Stomach (tissue), 19 donors: ENCODE measurements at places on chromosomes 7 and 10. TPM values are rescaled to one million over a fixed set of nuclear protein-coding genes. Genes with fewer than 3 reads are reported as not detected.

DNA sequence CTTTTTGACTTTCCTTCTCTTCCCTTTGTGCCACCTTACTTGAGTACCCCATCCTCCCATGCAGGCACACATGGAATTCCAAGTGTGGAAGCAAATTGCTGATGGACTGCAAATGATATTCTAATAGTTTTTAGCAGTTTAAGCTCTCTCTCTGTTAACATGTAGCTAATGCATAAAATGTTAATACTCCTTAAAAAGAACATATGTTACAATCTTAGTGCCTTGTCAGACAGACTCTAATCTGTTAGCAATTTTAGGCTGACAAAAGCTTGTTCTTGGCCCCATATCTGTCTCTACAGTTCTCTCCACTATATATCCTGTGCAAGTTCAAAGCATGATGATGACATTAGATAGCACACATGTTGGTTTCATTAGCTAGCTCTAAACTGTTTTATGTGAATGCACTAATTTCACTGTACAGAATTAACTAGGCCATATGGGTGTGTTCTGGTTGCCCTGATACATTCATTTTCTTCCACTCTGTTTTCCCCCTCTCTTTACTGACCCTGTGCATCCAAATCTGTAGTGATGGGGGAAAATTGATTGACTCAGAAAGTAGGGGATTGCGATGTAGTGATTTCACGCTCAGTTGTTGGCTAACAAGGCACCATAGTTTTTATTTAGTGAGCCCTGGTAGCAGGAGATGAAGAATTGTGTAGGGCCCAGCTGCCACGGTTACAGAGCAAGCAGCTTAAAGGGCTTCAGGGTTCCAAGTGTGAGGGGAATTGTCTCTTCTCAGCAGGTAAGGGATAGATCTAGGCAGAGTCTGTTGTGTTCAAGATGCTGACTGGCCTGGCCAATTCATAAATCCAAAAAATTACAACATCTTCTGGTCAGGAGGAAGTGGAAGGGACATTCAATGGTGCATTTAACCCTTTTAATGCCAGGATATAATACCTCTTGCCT, 114.6 kb upstream of the FZD1 start:
- H3K27me3 ChIP-seq = no peaks in the 10 kb centered on the region
- H3K27ac ChIP-seq = no peak overlapping the region
- no peaks in the 10 kb centered on the region for H3K4me1 ChIP-seq
- DNase-seq = no peak

GRCh38 chr10:94183666-94184264, 179.0 kb downstream of the NOC3L start:
- no peak for DNase-seq
- H3K27ac ChIP-seq = no peak overlapping the region
- H3K36me3 ChIP-seq = peaks cover 3% of the 10 kb centered on the region
- H3K4me1 ChIP-seq = peaks cover 4% of the 10 kb centered on the region
- no peak overlapping the region for H3K4me3 ChIP-seq

GRCh38 chr7:51022821-51023220, 240.1 kb upstream of the GRB10 start:
- H3K27ac ChIP-seq = no peak overlapping the region
- H3K4me3 ChIP-seq = no peak overlapping the region
- H3K4me1 ChIP-seq = no peaks in the 10 kb centered on the region
- peaks cover 36% of the 10 kb centered on the region for H3K36me3 ChIP-seq

- peaks cover 74% of the 10 kb centered on the region for H3K4me1 ChIP-seq
- no peak overlapping the region for H3K27ac ChIP-seq
- H3K36me3 ChIP-seq = no peaks in the 10 kb centered on the region
- no peaks in the 10 kb centered on the region for H3K27me3 ChIP-seq
- DNase-seq = no peak
- H3K4me3 ChIP-seq = peak overlapping the region; percentile 78
Observed at GRCh38 chr7:92830532-92831110, 5.8 kb downstream of the CDK6 start.

GRCh38 chr7:17530741-17531421, 232.4 kb downstream of the AHR start:
- no peaks in the 10 kb centered on the region for H3K27me3 ChIP-seq
- no peaks in the 10 kb centered on the region for H3K4me1 ChIP-seq
- H3K27ac ChIP-seq = no peak overlapping the region
- no peak for DNase-seq

DNA sequence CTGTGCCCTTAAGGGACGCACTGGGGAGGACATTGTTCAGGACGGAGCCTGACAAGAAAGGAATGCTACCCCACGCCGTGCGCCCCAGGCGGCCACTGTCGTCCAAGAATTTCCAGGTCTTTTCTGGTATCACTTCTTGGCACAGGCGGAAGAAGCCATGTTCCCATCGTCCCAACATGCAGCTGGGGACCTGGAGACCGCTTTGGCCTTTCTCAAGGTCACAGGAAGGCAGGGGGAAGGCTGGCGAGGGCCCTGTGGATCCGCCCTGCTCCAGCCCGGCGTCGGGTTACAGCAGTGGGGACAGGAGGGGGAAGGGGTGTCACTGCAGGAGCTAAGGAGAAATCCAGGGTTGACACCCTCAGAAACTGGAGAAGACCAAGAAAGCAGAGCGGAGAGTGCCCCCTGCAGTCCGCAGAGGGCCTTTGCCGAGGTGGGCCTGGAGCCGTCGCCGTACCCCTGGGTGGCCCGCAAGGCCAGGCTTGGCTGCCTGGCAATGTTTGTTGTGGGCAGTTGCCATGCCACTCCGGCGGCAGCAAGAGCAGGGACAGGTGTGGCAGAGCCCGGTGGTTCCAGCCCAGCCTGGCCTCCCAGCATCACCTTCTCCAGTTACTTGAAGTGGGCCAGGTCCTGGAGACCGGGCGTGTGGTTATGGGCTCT, 104.1 kb downstream of the LHPP start:
- no peak overlapping the region for H3K4me3 ChIP-seq
- peak; percentile 81 for DNase-seq
- no peak overlapping the region for H3K27ac ChIP-seq
- H3K36me3 ChIP-seq = no peaks in the 10 kb centered on the region

- H3K36me3 ChIP-seq = no peaks in the 10 kb centered on the region
- no peaks in the 10 kb centered on the region for H3K27me3 ChIP-seq
- no peak overlapping the region for H3K4me3 ChIP-seq
- DNase-seq = no peak
- H3K4me1 ChIP-seq = peaks cover 9% of the 10 kb centered on the region
- no peak overlapping the region for H3K27ac ChIP-seq
Observed at GRCh38 chr10:112708461-112708860, 241.6 kb upstream of the TCF7L2 start.

DNA sequence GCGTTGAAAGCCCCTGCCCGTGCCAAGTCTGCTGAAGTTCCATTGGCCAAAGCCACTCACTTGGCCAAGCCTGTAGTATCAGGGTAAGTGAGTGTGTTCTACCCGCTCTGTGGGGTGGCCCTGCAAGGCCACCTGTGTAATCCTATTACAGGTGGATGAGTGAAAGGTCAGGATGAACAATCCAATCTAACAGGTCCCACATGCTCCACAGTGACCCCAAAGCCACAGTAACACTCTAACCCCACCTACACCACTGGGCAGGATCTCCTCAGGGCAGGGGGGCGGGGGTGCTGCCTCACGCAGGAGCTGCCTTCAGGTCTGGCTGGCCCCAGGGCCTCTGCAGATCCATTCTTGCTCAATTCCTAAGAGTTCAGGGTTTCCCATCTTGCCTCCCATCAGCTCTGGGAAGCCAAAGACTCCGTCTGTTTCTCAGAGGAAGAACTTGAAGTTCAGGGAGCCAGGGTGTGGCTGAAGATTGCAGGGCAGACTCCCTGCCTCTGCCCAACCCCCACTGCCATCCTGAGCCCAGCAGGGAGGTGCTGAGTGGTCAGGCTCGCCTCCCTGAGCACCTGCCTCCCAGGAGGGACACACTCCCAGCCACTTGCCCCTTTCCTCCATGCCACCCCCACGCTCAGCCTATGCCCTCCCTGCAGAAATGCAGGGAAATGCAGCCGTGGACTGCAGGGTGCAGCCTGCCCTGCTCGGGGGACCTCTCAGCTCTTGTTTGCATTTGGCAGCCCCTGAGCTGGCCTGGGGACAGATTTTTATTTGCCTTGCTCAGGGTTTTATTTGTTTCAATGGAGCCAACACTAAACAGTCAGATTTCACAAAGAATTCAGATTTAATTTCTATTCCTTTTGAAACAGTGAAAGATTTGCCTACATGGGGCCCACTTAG, 9.8 kb upstream of the COMTD1 start:
- no peak overlapping the region for H3K27ac ChIP-seq
- H3K4me3 ChIP-seq = no peak overlapping the region
- DNase-seq = no peak
- peaks cover 16% of the 10 kb centered on the region for H3K4me1 ChIP-seq
- H3K36me3 ChIP-seq = no peaks in the 10 kb centered on the region

- no peaks in the 10 kb centered on the region for H3K4me1 ChIP-seq
Observed at GRCh38 chr7:155333346-155334234, 35.9 kb downstream of the INSIG1 start.

DNA sequence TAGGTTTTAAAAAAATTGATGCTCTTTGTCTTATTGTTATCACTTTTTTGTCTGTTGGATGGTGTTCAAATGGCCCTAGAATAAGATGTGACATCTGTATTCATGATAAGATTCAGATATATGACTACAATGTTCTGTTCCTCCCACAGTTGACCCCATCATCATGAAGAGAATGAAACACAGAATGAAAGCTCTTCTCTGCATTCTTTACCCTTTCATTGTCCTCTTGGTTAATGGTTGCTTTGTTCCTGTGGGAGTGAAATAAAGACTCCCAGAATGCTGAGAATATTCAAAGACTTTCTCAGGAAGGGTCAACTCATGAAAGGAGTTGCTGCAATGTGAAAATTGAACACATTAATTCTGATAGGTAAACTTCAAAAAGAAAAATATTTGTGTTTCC, 1015.8 kb downstream of the SORCS3 start:
- H3K4me1 ChIP-seq = no peaks in the 10 kb centered on the region
- no peaks in the 10 kb centered on the region for H3K36me3 ChIP-seq
- no peak overlapping the region for H3K27ac ChIP-seq
- H3K4me3 ChIP-seq = no peak overlapping the region
- no peak for DNase-seq
- H3K27me3 ChIP-seq = no peaks in the 10 kb centered on the region

DNA sequence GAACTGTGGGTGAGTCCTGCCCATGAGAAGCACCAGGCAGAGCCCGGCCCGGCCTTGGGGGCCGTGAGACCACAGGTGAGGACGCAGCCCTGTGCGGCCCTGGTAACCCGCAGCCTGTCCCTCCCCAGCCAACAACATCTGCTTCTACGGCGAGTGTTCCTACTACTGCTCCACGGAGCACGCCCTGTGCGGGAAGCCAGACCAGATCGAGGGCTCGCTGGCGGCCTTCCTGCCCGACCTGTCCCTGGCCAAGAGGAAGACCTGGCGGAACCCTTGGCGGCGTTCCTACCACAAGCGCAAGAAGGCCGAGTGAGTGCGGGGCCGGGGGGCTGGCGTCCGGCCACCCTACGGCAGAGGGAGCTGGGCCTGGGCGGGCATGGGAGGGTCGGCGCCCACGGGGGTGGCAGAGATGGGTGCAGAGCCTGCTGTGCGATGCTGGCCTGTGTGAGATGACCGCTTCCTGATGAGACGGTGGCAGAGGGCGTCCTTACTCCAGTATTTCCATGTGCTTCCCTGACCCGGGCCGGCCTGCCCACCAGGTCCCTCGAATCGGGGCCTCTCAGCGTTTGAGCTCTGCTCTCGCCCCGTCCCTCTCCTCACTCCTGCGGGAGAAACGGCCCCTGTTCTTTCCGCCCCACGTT, 34.1 kb upstream of the FOXL3 start:
- H3K36me3 ChIP-seq = peaks cover 100% of the 10 kb centered on the region
- no peaks in the 10 kb centered on the region for H3K4me1 ChIP-seq
- H3K4me3 ChIP-seq = no peak overlapping the region

GRCh38 chr7:44276571-44277221, 48.7 kb downstream of the CAMK2B start:
- DNase-seq = no peak
- H3K36me3 ChIP-seq = no peaks in the 10 kb centered on the region
- H3K4me3 ChIP-seq = no peak overlapping the region
- H3K27me3 ChIP-seq = no peaks in the 10 kb centered on the region
- H3K4me1 ChIP-seq = no peaks in the 10 kb centered on the region

DNA sequence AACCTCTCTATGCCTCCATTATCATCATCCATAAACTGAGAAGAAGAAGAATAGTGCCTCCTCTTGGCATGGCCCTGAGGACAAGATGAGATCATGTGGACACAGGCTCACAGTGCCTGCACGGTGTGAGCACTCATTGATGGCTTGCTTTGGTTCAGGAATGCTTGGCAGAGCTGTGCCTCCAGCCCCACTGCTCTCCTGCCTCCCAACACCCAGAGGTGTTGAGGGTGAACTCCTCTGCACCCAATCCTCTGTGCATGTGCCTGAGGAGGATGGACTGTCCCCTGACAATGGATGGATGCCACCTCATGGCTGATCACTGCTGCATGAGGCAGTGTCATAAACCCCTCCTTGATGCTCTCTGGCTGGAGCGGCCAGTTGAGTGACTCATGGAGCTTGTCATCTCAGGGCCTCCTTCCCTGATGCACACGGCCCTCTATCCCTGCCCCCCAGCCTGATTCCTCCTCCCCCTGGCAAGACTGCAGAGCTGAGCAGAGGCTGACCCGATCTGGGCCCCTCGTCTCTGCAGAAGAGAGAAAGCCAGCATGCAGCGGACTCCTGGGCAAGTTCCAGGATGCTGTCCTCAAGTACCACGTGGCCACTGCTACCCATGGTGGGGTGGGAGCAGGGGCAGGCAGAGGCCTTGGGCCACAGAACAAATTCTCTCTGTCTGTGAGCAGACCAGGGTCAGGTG, 136.3 kb downstream of the KCNMA1 start:
- H3K4me3 ChIP-seq = no peak overlapping the region
- no peaks in the 10 kb centered on the region for H3K27me3 ChIP-seq
- peak; percentile 82 for DNase-seq
- H3K36me3 ChIP-seq = no peaks in the 10 kb centered on the region
- H3K27ac ChIP-seq = no peak overlapping the region
- peaks cover 7% of the 10 kb centered on the region for H3K4me1 ChIP-seq

DNA sequence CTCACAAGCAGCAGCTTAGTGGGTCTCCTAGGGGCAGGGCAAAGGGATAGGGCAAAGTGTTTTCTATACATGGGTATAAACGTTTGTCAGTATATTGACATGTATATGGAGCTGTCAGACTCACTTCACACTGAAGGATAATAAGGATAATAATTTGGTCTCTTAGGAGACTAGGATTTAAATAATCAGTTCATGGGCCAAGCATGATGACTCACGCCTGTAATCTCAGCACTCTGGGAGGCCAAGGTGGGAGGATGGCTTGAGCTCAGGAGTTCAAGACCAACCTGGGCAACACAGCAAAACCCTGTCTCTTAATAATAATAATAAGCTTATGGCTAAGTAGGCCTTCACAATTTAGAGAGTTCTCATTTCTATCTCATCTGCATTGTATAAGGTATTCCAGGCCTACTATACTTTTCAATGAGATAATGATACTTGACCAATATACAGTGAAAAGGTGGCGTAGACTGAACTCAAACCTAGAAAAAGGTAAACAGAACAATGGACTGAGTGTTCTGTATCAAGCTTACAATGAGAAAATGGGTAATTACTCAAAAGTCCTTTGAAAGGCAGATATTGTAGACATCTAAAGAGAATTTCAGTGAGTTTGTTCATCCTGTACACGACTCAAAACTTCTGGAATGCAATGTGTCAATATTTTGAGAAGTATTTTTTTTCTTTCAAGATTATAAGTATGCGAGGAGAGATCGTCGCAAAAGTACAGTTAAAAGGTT, 7.0 kb downstream of the GSAP start:
- H3K36me3 ChIP-seq = no peaks in the 10 kb centered on the region
- peaks cover 16% of the 10 kb centered on the region for H3K4me1 ChIP-seq
- H3K27me3 ChIP-seq = no peaks in the 10 kb centered on the region
- no peak for DNase-seq
- peak overlapping the region; percentile 26 for H3K27ac ChIP-seq
- H3K4me3 ChIP-seq = no peak overlapping the region

The MYL10 gene
- total RNA-seq = not detected

The ASIC3 gene
- 0.37 TPM for total RNA-seq

The CALML3 gene
- not detected for total RNA-seq

The ASZ1 gene
- not detected for total RNA-seq
